ENCODE measurements at places on chromosomes 4 and X.
A peak's percentile ranks its signal among the peaks of the same experiment; 100 is the strongest.

DNA sequence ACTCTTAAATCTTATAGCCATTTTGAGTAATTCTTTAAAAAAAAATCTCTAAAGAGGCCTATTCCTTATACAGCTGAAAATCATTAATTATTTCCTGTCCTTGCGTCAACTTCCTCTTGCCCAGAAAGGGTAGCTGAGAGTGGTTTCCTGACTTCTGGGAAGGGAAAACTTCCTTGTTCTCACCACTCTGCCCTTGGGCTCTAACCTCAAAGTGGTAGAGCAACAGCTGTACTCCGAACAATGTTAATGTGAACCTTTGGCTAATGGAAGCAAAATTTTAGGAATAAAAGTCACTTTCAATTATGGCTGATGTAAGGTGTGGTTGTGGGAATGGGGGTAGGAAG, 15.3 kb downstream of the KLHL2 start:
- no peak for DNase-seq

- DNase-seq: no peak
Observed at GRCh38 chr4:120236873-120237272, 170.2 kb upstream of the MAD2L1 start.

- DNase-seq: no peak
Observed at GRCh38 chr4:93515208-93515607, 313.3 kb upstream of the ATOH1 start.

DNA sequence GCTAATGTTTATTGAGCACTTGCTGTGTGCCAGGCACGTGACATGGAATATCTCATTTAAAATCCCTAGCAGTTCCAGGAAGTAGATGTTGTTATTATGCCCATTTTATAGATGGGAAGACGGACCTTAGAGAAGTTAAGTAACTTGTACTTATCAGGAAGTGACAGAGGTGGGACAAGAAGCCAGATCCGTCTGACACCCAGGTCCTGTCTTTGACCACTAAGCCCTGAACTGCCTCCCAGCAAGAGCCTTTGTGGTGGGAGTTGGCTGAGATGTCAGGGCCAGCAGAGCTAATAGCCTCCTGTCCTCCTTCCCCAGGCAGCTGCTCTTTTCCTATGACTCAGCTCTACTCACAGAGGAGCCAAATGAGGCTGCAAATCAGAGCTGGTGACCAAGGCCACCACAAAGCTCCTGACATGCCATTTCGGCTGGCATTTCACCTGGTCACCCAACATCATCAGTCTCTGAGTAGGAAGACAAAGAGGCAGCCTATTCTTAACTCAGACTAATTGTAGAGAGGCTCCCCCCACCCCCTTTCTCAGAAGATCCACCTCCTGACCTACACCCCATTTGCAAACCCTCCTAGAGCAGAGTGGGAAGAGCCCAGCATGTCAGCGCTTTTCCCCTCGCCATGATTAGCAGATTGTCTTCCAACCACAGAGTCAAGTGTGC, 175.1 kb upstream of the KIT start:
- no peak for DNase-seq

DNA sequence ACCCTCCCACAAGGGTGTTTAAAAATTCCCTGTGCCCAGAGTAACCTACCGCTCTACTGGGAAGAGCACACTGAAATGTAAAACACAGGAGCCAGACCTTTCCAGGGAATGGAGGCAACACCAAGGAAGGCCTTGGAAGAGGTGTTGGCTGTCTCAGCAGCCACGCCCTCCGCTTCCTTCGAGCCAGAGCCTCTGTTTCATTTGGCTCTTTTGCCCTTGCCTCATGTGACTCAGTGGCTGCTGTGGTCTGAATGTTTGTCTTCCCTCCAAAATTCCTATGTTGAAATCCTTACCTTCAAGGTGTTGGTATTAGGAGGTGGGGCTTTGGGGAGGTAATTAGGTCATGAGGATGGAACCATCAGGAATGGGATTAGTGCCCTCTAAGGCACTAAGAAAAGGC, 11.3 kb downstream of the SCD5 start:
- no peak for DNase-seq

DNA sequence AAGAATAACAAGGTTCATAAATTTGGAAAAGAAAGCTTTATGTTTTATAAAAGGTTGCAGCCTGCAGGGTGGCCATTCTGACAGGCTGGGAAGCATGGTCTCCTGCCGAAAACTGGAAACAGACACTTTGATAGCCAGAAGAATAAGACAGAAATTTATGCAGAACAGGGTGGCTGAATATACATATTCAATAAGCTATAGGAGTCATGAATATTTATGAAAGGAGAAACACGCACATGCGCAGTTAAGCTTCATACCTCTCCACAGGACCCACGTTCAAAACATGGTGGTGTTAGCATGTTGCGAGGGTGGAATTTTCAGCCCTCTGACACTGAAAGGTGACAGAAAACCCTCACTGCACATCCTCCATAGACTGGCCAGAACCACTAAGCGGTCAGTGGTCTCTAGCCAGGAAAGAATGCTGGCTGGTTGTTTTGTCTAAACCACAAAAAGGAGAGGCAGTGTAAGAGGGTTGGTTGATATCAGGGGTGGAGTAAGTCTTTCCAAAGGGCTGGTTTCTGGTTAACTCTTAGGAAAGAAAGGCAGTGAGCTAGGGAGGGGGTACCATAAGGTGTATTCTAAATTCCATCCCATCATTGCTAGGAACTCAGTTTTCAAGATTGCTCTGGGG, 58.2 kb downstream of the ANXA10 start:
- DNase-seq: no peak

DNA sequence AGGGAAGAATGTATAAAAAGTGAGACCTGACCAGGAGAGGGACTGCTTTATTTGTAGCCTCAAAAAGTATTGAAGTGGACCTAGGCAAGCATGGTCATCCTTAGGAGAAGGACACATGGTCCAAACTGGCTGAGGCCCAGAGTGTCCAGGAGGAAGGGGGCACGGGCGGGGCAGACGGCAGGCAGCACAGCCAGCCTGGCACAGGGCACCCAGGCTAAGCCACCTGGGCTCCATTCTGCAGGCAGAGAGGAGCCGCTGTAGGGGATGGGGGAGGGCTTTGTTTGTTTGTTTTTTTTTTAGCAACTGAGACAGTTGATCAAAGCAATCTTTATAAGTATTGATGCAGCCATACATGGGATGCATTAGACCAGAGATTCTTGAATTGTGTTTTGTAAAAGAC, 188.6 kb downstream of the PRDM5 start:
- DNase-seq: no peak

DNA sequence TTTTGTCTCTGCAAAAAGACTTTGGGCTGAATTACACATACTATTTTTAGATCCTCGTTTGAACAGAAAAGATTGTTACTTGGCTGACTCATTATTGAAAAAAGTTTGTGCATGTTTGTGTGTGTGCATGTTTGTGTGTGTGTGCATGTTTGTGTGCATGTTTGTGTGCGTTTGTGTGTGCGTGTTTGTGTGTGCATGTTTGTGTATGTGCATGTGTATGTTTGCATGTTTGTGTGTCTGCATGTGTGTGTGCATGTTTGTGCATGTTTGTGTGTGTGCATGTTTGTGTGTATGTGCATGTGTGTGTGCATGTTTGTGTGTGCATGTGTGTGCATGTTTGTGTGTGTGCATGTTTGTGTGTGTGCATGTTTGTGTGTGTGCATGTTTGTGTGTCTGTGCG, 201.1 kb upstream of the FAT1 start:
- DNase-seq: no peak

GRCh38 chrX:71978164-71978563, 67.5 kb downstream of the NHSL2 start:
- no peak for DNase-seq

DNA sequence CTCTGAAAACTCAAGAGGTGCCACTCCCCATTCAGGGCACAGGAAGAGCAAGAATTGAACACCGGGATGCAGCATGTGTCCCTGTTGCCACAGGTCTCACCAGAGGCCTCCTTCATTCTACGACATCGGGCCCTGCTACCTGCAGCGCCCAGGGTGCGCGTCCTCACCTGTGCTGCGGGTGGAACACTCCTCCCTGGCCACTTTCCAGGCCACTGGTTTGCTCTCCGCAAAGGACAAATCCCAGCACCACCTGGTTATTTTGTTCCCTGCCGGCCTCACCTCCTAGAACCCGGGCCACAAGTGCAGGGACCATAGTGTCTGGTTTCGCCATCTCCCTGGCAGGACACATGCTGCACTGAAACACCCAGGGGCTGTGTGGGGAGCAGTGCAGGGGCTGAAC, 14.3 kb upstream of the FAM3A start:
- no peak for DNase-seq

GRCh38 chr4:33696586-33696985, 2547.7 kb downstream of the ARAP2 start:
- no peak for DNase-seq

DNA sequence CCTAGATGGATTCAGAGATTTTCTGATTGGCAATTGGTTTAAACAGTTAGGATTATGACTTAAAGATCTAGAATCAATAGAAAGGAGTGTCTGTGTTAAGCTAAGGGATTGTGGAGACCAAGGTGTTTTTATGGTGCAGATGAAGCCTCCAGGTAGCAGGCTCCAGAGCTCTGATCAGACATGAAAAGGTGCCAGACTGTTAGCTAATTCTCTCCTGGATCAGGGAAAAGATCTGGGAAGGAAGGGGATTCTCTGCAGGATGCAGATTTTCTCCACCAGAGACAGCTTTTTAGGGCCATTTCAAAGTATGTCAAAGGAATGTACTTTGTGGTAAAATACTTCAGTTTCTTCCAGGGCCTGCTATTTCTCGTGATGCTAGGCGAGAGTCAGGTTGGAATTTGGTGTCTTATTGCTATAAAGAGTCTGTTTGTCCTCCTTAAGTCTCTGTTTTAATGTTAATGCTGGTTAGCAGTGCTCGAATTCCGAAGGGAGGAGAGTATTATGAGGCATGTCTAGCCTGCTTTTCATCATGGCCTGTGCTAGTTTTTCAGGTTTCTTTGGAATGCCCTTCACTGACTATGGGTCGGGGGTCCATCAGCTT, 12.0 kb upstream of the GPR78 start:
- DNase-seq: no peak

DNA sequence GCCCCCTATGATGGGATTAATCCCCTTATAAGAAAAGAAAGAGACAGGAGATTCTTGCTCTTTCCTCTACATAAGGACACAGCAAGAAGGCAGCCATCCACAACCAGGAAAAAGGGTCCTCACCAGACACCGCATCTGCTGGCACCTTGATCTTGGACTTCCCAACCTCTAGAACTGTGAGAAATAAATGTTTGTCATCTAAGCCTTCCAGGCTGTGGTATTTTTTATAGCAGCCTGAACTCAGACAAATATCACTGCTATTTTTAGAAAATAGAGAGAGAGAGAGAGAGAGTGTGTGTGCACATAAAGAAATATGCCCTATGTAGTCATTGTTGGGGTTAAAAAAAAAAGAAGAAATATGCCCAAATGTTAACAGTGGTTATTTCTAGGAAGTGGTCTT, 104.2 kb downstream of the PAPSS1 start:
- no peak for DNase-seq

DNA sequence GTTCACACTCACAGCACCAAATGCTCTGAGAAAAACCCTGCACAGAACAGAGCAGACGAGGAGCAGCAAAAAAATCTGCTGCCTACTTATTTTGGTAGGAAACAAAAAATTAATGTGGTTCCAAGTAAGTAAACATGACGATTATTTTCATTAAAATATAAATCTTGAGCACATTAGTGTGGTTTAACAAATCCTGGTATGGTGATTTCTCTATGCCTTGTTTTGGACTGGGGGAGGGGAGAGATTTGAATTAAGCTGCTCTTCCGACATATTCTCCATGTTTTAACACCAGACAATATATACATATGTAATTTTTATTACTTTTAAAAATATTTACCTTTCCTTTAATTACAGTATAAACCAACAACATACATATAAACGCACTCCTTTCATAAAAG, 1.8 kb downstream of the CAMK2D start:
- no peak for DNase-seq

GRCh38 chr4:77072195-77072753, 3.5 kb downstream of the CCNI start:
- DNase-seq: peak; percentile 52

- DNase-seq: no peak
Observed at GRCh38 chr4:161186012-161186411, 977.8 kb downstream of the FSTL5 start.

GRCh38 chrX:8323356-8323755, 141.3 kb upstream of the VCX3B start:
- no peak for DNase-seq

DNA sequence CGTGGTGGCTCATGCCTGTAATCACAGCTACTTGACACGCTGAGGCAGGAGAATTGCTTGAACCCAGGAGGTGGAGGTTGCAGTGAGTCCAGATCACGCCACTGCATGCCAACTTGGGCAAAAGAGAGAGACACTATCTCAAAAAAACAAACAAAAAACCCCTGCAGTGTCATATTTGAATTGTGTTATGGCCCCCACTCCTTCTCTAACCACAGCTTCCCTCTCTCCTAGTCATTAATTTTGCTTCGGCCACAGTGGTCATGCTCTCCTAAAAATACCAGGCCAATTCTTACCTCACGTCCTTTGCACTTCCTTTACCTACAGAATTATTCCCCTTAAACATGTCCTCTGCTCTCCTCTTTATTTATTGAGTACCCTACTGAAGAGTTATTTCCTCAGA, 206.1 kb downstream of the PPP3CA start:
- no peak for DNase-seq

- no peak for DNase-seq
Observed at GRCh38 chr4:59175617-59176016, 2024.5 kb upstream of the ADGRL3 start.

GRCh38 chr4:147085781-147086180, 140.1 kb upstream of the TTC29 start:
- no peak for DNase-seq

GRCh38 chrX:9339603-9340491, 125.0 kb upstream of the TBL1X start:
- no peak for DNase-seq

- no peak for DNase-seq
Observed at GRCh38 chr4:112053825-112054350, 91.4 kb upstream of the FAM241A start.

DNA sequence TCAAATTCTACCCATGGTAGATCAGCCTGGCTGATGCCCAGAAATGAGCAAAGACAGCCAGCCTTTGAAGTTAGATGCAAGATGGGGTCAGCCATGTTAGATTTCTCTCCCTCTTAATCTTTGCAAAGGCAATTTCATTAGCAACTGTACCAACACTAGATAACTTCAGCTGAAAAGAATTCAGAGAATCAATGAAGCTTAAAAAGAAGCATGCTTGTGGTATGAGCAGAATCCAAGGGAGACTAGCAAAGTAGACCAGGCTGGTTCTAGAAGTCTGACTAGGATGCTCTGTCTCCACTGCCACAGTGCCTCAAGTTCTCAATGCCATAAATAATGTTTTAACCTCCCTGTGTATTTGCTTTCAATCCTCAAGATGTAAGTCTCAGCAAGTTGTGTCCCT, 247.3 kb downstream of the SLC7A11 start:
- DNase-seq: no peak

DNA sequence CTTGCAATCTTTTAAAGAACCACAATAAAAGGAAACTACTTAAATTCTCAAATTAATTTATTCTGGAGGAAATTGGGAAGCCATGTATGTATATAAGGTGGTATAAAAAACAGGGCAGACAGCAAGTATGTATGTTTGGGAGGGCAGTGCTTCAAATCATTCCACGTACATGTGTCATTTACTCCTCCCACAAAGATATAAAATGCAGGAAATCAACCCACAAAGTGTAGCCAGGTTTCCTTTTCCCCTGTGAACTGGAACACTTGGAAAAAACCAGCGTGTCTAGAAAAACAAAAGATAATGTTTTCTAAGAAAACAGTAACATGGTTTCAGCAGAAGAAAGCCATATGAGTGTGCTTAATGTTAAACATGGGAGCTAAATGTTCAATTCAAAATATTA, 156.7 kb upstream of the FAM47A start:
- no peak for DNase-seq

All from NCI-H510A (cell line).